ENCODE measurements at places on chromosomes 2 and 18. TPM values are rescaled to one million over a fixed set of nuclear protein-coding genes. Genes with fewer than 3 reads are reported as not detected.

- DNase-seq: peak; percentile 51
Observed at GRCh38 chr2:10775021-10775780, 37.4 kb downstream of the PDIA6 start.

GRCh38 chr2:56464613-56465012 is 280.8 kb downstream of the CCDC85A start:
- DNase-seq: no peak

GRCh38 chr2:168912466-168912865 is 11.4 kb downstream of the G6PC2 start:
- DNase-seq: no peak

- DNase-seq: no peak
Observed at GRCh38 chr2:162258686-162259085, 15.4 kb upstream of the FAP start.

GRCh38 chr2:43152186-43152585 is 74.2 kb downstream of the ZFP36L2 start:
- DNase-seq: no peak

The TMEM198 gene
- total RNA-seq: 3.9 TPM

The CEP68 gene
- 13.7 TPM for total RNA-seq

The MYOM1 gene
- 0.92 TPM for total RNA-seq

The SPP2 gene
- total RNA-seq: not detected
